ENCODE measurements at places on chromosomes 1 and 21.

GRCh38 chr1:10494754-10495474, 20.2 kb downstream of the PEX14 start:
- DNase-seq = no peak

DNA sequence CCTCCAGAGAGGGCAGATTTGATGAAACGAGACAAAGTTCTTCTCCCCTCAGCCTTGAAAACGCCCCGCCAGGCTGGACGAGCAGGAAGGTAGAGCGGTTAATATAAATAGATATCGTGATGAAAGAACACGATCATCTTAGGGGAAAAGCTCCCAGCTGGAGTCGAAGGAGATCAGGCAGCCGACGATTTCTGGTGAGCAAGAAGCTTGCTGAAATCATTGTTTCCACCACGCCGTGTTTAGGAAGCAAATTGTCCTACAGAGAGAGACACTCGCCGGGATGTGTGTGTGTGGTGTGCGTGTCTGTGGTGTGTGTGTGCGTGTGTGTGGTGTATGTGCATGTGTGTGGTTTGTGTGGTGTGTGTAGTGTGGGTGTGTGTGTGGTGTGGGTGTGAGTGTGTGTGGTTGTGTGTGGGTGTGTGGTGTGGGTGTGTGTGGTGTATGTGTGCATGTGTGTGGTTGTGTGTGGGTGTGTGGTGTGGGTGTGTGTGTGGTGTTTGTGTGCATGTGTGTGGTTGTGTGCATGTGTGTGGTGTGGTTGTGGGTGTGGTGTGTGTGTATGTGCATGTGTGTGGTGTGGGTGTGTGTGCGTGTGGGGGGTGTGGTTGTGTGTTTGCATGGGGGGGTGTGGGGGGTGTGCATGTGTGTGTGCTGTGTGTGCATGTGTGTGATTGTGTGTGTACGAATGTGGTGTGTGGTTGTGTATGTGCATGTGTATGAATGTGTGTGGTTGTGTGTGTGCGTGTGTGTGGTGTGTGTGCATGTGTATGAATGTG, 44.9 kb upstream of the ARHGEF16 start:
- no peak for DNase-seq

DNA sequence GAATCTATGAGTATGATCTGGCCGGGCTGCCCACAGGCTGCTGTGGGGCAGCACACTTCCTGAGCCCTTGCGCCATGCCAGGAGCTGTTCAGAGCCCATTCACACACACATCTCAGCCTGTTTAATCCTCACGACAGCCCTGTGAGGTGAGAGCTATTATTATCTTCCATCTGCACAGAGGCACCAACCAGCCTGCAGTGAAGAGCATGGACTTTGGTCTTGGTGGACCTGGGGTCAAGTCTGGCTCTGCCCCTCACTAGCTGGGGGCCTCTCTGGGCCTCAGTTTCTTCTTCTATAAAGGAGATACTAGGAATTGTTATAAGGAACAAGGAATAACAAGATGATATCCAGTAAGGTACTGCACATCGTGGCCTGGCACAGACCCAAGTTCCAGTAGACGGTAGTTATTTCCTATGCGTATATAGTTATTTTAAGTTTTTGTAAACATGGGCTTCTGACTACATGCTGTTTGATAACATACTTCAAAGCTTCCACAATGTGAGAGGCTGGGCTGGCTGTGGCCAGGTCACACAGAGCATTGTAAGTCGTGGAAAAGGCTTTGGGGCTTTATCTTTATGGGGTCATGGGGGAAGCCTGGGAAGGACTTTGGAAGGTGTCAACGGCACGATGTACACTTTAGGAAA, 3.4 kb upstream of the PADI2 start:
- no peak for DNase-seq

DNA sequence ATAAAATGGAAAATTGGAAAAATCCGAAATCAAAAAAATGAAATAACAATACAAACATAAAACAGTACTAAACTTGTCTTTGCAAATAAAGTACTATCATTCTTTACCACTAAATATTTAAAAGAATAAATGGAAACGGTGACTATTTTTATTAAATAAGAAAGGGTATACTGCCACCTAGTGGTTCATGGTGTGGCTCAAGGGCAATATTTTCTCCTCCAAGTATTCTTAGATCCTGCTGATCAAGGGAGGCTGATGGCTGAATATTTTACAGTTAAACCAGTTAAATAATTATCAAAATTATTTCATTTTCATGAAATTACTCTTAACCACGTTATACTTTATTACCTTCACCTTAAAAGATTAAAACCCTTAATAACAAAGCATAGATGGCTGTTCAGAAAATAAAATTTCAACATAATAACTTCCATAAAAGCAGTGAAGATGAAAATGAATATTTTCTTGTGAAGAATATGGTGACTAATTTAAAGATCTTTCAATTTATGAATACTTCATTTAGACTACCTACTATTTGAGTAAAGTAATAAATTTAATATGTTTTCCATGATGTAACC, 1793.9 kb downstream of the NCAM2 start:
- DNase-seq = no peak

DNA sequence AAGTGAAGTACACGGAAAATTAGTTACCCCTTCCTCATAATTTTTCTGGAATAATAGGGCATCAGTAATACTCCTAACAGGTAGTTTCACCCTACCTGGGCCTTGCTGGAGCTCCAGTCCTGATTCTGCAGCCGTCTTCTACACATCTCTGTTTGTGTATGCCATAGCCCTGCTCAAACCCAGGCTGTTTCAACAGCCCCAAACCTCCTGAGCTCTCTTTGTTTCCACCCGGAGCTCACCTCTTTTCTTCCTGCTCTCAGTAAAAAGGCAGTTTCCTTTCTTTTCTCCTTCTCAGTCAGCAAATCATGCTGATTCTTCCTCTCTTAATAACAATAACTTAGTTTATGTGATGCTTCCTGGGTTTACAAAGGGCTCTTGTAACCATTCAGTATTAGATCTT, 355.1 kb upstream of the RUNX1 start:
- DNase-seq = no peak

GRCh38 chr1:14135070-14135469, 435.1 kb downstream of the PRDM2 start:
- no peak for DNase-seq

DNA sequence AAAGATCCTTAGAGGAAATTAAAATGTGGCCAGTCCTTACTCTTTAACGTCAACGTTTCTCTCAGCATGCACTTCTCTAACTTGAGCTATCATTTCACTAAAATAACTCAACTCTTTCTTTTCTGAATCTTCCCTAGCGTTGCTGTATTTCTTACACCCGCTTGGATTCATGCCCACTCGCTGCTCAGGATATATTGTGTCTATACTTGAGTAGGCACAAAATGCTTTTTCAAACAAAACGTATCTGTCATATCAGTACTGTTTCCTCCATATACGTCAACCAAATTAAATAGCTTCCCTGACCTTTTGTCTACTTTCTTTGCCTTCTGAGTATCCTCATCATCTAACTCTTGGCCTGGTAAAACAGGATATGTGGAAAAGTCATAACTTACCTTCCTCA, 549.7 kb downstream of the SMYD3 start:
- no peak for DNase-seq

- no peak for DNase-seq
These were observed 29.1 kb upstream of the SAMD13 start for GRCh38 chr1:84272401-84272800.

- no peak for DNase-seq
These were observed 14.8 kb downstream of the ALX3 start for GRCh38 chr1:110055493-110056284.

GRCh38 chr1:182357171-182357570, 34.4 kb downstream of the GLUL start:
- no peak for DNase-seq

- DNase-seq = no peak
These were observed 13.0 kb downstream of the WNT9A start for GRCh38 chr1:227934476-227935313.

- DNase-seq = no peak
These were observed 117.7 kb downstream of the NRDC start for GRCh38 chr1:51760872-51761271.

GRCh38 chr1:234512451-234512861, 33.5 kb upstream of the TARBP1 start:
- no peak for DNase-seq

GRCh38 chr1:111747282-111747734, 8.1 kb upstream of the INKA2 start:
- DNase-seq = no peak

DNA sequence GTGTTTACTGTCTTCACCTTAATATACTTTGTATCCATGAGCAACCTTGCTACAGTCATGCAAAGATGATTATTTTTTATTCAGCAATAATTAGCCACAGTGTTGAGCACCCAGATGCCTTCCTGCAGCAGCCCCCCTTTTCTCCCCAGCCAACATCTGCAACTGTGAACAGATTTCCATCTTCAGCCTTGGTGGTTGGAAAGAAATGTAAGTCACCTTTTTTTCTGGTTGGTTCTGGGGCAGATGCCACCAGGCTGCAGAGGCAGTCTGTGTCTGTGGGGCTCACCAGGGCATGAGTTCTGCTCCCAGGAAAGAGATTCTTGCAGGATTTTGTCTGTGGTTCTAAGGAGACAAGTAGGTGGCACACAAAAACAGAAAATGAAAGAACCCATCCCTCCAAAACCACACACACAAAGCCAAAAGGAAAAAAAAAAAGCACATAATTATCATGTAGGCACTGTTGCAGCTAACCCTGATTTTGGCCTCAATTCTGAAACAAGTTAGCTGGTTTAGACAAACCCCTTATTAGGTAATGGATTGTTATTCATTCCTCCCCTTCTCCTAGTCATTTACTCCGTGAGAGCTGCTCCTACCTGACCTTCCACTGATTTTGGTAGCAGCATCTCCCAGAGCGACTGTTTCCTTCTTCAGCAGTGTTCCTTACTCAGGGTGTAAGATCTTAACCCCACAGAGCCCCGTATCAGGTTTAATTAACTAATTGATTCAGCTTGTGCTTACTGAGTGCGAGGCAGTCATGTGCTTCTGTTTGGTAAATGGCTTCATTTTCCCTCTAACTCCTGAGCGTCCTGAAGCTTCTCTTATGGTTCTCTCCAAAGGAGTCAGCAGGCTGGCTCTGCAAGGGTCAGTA, 36.5 kb downstream of the GALNT2 start:
- no peak for DNase-seq

GRCh38 chr1:33396188-33397124, 34.4 kb downstream of the PHC2 start:
- no peak for DNase-seq

GRCh38 chr1:37741662-37742061, 23.3 kb downstream of the EPHA10 start:
- DNase-seq = no peak

- DNase-seq = no peak
These were observed 37.5 kb upstream of the AJAP1 start for GRCh38 chr1:4616831-4617465.

- no peak for DNase-seq
These were observed 26.2 kb downstream of the NAV1 start for GRCh38 chr1:201565024-201565730.

GRCh38 chr1:78980511-78980910, 26.0 kb downstream of the ADGRL4 start:
- DNase-seq = no peak

GRCh38 chr1:52546852-52547251, 6.0 kb downstream of the TUT4 start:
- no peak for DNase-seq

DNA sequence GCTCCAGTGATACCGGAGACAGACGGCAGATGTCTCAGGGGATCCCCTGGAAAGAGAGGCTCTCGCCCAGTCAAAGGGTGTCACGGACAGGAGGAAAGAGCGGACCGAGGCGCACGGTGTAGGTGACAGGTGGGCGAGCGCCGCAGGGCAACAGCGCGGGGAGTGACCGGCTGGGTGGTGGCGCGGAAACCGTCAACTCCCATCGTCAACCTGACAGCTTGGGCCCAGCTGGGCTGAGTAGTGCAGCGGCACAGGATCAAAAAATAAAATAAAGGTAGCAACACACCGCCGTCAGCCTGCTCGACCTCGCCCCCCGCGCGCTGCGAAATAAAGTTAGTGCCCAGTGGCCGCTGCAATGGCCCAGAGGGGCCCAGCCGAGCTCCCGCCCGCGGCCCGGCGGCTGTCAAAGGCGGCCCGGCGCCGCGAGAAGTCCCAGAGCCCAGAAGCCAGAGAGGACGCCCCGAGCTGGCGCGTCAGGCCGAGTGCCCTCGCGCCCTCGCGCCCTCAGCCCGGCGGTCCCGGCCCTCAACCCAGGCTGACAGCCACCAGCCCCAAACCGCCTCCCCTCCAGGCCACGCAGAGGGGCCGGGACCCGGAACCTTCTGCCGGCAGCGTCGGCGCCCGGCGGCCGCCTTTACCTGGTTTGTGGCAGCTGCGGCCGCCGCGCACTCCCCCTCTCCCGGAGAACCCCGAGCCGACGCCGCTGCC, at the start of gene LYST:
Gene LYST (minus strand): TSS at position 702 of the 708 bp plus-strand sequence. CDS start 36,489 bp downstream, outside the sequence.
- DNase-seq = no peak

DNA sequence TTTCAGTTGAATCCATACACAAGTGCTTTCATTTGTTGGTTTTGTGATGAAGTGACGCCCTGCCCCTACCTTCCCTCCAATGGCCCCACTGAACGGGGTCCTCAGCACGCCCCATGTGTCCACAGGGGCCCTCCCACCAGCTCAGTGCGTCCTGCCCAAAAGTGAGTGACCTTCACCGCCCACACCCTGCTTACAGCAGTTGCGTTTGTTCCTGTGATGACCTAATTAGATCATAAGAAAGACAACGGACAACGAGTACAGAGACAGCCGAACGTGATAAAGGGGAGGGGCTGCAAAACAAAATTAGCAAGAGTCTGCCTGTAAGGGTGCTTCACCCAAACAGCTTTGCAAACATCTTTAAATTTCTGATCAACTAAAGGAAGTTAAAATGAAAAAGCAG, 38.2 kb upstream of the RIPK4 start:
- DNase-seq = no peak

GRCh38 chr1:45974541-45975269, 157.7 kb downstream of the PIK3R3 start:
- DNase-seq = no peak

- DNase-seq = no peak
These were observed 186.8 kb downstream of the LTN1 start for GRCh38 chr21:28805885-28806284.

GRCh38 chr1:16975211-16975610, 5.2 kb downstream of the MFAP2 start:
- DNase-seq = no peak

GRCh38 chr1:246597340-246597739, 31.1 kb downstream of the CNST start:
- DNase-seq = no peak

- DNase-seq = no peak
These were observed 8.8 kb downstream of the ETV3L start for GRCh38 chr1:157090771-157091170.

DNA sequence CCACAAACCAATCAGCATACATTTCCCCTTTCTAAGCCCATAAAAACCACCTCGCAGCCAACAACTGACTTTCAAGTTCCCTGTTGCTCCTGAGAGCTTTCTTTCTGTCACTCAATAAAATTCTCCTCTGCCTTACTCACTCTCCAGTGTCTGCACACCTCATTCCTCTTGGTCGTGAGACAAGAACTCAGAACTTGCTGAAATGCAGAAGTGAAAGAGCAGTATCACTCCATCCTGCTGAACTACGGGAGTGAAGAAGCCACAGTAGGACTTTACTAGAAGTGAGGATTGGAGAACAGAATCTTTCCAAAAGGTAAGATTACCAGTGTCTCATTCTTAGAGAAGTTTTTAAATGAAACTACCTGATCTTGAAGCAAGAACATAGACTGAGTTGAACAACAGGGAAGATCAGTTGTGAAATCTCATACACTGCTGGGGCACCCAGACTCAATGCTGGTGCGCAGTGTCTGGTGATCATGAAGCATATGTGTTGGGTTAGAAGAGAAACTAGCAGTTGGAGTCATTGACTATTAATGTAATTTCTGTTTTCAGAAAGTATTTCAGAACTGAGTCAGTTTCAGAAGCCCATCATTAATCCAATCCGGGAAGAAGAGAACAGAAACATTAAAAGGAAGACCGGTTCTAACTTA, 726.9 kb upstream of the TMPRSS15 start:
- DNase-seq = no peak
